Activated T-cell treated with anti-CD3 and anti-CD28 coated beads, Interleukin-2, amount 50 U/mL, for 1 hour (primary cell): ENCODE measurements at places on chromosomes 3 and 15.
A peak's percentile ranks its signal among the peaks of the same experiment; 100 is the strongest.

DNA sequence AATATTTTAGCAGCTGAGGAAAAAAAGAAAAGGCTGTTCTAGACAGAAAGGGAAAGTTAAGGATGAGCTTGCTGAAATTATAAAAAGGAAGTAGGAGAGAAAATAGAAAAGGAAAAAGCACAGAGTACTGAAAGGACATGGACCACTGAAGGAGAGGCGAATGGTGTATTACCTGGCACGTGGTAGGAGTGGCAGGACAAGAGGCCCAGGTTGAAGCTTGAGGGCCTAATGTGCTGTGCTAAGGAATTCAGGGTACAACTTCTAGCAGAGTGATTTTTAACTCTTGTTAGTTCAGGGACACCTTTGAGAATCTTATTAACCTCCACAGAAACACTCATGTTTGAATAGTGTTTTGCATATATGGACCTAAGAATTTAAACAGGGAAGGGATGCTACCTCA lies 60.0 kb upstream of the CRTC3 start:
- DNase-seq: no peak

DNA sequence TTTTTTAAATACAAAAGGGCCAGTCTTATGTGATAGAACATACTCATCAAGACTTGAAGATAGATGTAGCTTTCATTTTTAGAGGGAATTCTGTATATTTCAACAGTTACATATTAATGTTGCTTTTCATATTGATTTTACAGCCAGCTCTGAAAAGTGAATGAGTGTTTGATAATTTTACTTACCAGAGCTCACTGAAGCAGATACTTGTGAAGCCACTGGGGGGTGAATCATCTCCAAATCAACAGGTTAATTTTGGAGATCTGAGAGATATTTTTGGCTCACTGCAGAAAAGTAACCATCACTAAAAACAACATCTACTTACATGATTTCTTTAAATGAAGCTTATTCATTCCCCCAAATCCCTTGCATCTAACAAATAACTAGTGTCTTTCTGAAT lies 24.7 kb downstream of the TNFAIP8L3 start:
- no peak for DNase-seq

DNA sequence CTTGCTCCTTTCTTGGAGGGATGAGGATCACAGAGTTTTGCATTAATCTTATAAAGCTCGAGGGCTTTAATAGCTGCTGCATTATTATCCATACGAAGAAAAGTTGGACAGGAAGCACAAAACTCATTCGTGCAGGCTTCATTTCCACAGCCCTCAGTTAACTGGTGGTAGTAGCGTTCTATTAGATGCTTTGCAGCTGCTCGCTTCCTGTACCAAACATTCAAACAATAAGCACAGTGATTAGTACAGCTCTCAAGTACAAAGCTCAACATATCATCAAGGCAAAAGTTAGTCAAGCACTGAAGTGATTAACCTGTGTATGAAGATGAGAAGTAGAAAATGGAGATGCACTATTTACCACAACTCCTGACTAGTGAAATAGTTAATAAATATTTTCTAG lies 63.3 kb downstream of the UBE3A start:
- no peak for DNase-seq

- peak; percentile 50 for DNase-seq
Observed at GRCh38 chr3:184320104-184320445, 5.7 kb downstream of the EIF4G1 start.

GRCh38 chr3:48960841-48961413 lies 29.1 kb upstream of the P4HTM start:
- no peak for DNase-seq

DNA sequence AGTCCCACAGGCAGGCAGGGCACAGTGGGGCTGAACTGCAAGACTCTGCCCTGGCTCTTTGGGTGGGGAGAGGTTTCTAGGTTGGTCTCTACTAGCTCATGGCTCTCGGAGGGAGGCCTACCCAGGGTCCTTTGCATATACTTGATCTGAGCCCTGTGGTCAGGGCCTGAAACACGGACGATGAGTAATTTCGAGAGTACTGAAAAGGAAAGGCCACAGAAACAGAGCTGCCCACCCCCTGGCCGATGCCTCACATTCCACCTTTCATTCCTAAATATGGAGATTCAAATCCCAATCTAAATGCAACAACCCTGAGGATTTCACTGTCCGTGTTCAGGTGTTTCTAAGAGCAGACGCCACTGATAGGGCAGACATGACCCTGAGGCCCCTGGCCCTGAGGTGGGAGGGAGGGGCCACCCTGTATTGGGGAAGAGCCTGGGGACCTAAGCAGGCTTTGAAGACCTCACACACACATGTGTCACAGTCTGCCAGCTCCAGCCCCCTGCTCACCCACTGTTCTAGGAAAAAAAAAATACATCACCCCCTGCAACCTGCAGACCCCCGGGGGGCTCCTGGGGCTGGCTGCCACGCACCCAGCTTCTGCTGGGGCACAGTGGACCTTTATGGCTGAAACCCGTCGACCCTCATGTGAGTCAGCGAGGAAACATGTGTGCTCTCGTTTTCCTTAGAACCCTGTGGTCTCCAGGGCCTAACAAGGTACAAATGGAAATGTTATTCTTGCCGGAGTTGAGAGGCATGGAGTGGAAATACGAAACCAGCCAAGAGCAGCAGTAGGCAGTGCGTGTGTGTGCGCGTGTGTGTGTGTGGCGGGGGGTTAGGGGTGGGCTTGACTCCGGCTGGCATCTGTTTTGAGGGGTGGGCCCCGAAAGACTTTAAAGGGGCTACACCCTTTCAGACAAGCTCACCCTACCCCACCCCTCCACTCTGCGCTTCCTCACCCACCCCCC lies 112.7 kb downstream of the CHSY1 start:
- DNase-seq: no peak

GRCh38 chr15:40894681-40895448 lies 615 bp downstream of the VPS18 start:
- peak; percentile 64 for DNase-seq

GRCh38 chr15:91947683-91948608 lies 94.4 kb downstream of the SLCO3A1 start:
- DNase-seq: no peak

GRCh38 chr3:187914231-187914630 lies 169.0 kb upstream of the BCL6 start:
- DNase-seq: no peak

DNA sequence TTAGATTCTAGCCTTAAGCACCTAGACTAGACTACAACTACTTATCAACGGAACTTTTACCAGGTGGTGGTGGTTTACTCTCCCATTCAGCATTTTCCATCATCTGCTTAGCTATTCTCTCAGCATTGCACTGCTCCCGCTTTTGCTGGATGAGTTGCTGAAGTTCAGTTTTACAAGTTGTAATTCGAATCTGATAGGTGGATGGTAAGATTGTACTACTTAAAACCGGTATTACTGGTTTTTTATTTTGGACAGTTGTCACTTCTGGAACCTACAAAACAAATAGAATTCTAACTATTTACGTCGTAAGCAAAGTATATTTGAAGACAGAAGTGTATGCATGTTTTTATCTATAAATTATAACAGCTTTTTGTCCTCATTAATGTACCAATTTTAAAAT lies 41.1 kb downstream of the PIK3R4 start:
- no peak for DNase-seq

DNA sequence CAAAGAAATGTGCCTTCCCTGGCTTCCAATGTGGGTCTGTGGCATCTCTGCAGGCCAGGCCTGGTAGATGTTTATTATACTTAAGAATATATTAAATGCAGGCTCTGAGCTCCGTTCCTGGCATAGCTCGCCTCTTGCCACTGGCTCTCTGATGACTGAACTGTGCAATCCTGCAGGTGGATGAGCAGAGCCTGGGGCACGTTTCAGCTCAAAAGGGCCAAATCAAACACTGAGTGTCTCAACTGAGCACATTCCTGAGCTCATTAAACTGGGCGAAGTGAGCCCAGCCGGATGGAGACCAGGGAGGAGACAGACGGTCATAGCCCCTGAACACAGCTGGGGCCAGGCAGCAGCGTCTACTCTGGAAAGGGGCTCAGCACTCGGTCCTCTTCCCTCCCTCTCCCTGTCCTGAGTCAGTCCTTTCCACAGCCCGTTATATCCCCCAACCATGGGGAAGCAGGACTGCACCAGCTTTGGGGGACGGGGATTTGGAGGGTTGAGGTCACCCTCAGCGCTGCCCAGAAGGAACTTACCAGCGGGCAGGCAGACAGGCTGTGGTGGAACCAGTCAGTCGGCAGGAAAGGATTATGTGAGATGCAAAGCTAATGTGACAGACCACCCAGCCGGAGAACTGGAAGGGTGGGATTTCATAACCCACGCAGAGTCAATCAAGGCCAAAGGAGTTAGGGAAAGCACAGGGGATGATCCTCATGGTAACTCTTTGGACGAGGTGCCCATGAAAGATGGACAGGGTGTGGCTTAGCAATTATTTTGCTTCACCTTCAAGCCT lies 77.4 kb upstream of the ANKRD34C start:
- no peak for DNase-seq

GRCh38 chr15:70348226-70348543 lies 250.5 kb upstream of the TLE3 start:
- no peak for DNase-seq

- no peak for DNase-seq
Observed at GRCh38 chr15:32767236-32767635, 49.4 kb downstream of the GREM1 start.

GRCh38 chr3:56923526-56924224 lies 121.9 kb upstream of the ARHGEF3 start:
- peak; percentile 61 for DNase-seq

DNA sequence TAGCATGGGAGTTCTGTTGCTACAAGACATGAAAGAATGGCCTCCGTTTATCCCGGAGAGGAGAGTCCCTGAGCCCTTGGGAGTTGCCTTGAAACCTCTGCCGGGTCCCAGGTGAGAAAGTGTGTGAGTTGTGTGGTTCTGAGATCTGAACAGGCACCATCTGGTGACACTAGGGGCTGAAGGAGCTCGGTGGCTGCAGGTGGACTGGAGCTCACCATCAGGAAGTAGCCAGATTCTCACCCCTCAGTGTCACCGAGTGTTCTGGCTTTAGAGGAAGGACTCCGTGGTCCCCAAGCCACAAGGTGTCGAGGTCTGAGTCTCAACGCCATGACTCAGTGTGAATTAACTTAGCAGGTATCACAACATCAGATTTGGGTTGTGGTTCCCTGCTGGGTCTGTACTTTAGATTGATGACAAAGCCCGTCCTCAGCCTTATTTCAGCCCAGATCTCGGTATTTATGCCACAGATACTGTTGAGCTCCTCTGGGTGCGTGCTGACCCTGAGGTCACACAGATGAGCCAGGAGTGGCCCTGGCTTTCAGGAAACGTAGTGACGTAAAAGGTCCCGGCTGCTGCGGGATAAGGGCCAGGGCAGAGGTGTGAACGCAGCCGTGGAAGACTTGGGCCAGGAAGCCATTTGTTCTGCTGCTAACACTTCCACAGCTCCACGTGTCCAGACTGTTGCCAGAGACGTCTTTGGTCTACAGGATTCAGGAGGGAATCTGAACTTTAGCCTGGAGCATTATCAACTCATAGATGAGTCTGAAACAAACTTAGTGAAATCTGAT lies 54.4 kb downstream of the PGPEP1L start:
- DNase-seq: no peak

- DNase-seq: no peak
Observed at GRCh38 chr3:192284443-192285072, 442.8 kb downstream of the FGF12 start.

DNA sequence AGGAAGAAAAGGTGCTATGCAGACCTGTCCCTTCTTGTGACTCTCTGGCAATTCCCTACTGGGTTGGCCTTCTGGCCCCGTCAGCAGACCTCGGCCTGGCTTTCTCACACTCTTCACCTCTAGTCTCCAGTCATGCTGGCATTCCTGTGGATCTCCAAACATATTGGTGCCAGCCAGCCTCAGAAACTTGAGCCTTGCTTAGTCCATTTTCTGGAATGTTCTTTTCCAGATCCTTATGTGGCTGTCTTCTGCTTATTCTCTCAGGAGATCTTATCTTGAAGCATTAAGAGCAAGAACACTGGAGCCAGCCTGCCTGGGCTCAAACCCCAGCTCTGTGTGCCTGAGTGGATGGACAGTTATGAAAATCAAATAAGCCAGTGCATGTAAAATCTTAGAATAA lies 88.2 kb upstream of the NTRK3 start:
- no peak for DNase-seq

GRCh38 chr3:86563400-86563970 lies 427.5 kb downstream of the VGLL3 start:
- no peak for DNase-seq

- no peak for DNase-seq
Observed at GRCh38 chr15:82186719-82187406, 75.7 kb downstream of the EFL1 start.

- no peak for DNase-seq
Observed at GRCh38 chr15:77507143-77507897, 86.6 kb downstream of the HMG20A start.

GRCh38 chr15:94834494-94834893 lies 603.1 kb downstream of the MCTP2 start:
- DNase-seq: no peak

- DNase-seq: no peak
Observed at GRCh38 chr15:74146277-74146800, 16.0 kb downstream of the ISLR2 start.

DNA sequence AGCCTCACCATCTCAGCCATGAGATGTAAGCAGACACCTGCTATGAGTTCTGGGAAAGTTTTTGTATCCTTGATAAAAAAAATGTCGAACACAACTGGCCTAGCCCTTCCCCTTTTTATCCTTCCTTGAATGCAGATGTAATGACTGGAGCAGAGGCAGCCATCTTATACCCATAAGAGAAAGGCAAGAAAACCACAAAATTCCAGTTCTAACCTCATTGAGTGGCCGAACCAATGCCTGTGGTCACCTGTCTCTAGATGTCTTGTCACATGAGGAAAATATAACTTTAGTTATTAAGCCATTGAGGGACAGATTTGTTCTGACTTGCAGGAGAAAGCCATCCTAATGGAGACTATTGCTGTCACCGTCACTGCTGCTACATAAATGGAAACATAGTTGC lies 80.4 kb upstream of the SLC6A6 start:
- no peak for DNase-seq

DNA sequence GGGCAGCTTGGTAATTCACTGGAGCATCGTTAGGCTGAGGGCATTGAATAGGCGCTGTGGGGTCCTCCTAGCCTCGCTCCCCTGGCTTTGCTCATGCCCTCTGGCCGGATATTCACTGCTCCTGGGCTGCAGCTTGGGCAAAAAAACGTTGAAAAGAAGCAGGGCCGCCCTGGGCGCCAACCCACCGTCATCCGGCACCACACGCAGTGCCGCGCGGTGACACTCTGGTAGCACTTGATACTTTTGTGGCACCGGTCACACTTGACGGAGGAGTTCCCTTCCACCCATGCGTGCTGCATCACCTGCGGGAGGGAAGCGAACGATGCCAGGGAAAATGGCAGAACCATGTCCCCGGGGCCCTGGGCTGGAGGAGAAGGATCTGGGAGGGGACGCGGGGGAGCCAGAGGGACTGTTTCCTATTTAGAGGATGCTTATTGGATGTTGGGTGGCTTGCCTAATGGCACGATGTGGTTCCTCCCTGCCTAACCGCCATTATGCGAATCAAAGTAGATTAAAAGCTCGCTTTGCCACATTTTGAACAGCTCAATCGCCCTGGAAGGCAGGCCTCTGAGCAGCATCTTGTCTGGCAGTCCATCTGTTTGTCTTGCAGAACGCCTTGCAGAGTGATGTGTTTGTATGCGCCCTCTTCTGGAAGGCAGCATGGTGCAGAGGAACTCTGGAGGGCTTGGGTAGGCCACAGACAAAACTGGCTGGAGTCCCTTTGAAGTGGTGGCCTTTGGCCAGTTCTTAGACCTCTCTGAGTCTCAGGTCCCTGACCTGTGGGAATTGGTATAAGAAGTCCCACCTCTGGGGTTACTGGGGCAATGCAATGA lies 93.2 kb downstream of the DGKG start:
- no peak for DNase-seq
